ENCODE measurements at places on chromosomes 4 and X.
A peak's percentile ranks its signal among the peaks of the same experiment; 100 is the strongest.

DNA sequence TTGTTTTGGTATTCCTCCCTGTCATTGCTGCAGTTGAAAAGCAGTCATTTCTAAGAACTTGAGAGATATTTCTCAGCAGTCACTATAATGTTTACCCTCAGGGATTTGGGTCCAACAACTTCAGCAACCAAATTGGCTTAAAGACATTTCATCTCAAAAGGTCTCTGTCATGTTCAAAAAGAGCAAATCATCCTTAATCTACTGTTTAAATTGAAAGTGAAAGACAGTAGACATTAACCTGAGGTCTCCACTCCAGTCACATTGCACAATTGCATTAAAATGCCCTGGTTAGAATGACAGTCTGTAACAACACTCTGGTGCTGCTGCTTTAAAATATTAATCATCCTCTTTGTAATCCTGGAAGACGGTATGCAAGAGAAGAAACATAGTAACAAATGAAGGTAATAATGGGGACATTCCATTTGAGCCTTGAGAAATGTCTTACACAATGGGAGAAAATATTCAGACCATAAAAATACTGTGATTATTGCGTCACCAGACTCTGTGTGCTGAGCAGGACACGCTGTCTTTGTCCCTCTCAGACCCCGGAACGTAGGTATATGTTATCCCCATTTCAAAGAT, 90.2 kb upstream of the UNC5C start:
- no peak for DNase-seq

GRCh38 chr4:55358668-55359067, 12.6 kb downstream of the SRD5A3 start:
- DNase-seq: peak; percentile 83

- DNase-seq: no peak
These were observed 53.7 kb downstream of the TRIM2 start for GRCh38 chr4:153257991-153258390.

- peak; percentile 11 for DNase-seq
These were observed 25.9 kb downstream of the ZNF721 start for GRCh38 chr4:472881-473569.

DNA sequence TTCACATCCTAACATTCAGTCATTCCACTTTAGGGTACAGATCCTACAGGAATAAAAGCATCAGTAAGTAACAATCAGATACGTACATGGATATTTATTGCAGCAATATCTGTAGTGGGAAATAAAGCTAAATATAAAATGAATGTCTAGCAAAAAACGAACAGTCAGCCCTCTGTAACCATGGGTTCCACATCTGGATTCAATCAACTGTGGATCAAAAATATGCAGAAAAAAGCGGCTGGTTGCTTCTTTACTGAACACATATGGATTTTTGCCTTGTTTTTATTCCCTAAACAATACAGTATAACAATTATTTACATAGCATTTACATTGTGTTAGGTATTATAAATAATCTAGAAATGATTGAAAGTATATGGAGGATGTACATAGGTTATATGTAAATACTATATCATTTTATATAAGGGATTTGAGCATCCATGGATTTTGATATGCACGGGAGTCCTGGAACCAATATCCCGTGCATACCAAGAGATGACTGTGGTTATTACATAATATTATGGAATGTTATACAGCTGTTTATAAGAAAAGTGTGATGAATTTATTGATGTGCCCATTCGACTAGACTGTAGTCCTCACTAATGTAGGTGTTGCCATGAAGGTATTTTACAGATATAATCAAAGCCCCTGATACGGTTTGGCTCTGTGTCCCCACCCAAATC, 132.8 kb downstream of the ARHGEF9 start:
- peak; percentile 58 for DNase-seq

- DNase-seq: no peak
These were observed 156.4 kb upstream of the PCDH10 start for GRCh38 chr4:132992686-132993085.

- peak; percentile 55 for DNase-seq
These were observed 166.2 kb upstream of the FGF13 start for GRCh38 chrX:138877746-138878145.

DNA sequence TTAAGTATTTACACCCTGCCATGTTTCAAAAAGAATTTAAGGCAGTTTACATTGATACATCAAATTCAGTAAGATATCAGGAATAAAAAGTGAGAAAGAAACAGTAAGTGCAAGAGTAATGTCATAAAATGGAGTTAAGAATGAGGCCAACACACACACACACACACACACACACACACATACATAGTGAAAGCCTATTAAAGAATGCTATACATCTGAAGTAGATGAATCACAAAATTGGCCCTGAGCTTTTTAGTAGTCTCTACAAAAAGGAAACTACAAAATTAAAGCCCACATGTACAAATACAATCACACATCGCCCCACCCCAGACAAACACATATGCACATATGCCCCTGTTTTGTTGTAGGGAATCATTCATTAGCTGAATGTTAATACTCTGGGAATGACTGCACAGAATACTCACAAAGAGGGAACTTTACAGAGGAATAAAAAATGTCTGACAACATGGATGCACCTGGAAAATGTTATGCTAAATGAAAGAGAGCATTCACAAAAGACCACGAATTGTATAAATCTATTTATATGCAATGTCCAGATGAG, 428.8 kb downstream of the IL15 start:
- no peak for DNase-seq

- no peak for DNase-seq
These were observed 21.4 kb downstream of the CT47C1 start for GRCh38 chrX:119093991-119094735.

GRCh38 chr4:165297626-165298025, 29.8 kb upstream of the MSMO1 start:
- DNase-seq: no peak

- no peak for DNase-seq
These were observed 18.9 kb downstream of the C4orf50 start for GRCh38 chr4:5999356-5999755.

DNA sequence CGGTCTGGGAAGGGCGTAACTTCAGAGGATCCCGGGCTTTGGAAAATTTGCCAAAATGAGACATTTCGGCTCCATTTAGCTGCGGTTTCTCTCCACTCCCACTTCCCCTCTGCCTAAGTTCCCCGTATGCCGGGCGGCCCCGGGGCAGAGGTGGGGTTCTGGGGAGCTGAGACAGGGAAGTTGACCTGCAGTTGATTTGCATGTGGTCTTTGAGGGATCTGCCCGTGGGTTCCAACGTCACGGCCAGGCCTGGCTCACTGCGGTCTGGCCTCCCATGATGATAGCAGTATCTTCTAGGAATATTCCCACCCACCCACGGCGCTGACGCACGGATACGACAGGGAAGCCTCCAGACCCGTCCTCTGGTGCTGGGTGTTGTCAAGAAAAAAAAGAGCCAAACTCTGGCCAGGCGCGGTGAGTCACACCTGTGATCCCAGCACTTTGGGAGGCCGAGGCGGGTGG, 27.3 kb upstream of the CRLF2 start:
- no peak for DNase-seq

- DNase-seq: peak; percentile 76
These were observed 28.8 kb upstream of the SOWAHD start for GRCh38 chrX:119729408-119730201.

- DNase-seq: no peak
These were observed 127.8 kb downstream of the CRLF2 start for GRCh38 chrX:1084689-1085088.

GRCh38 chrX:1462596-1463251, 10.0 kb upstream of the ASMTL start:
- peak; percentile 79 for DNase-seq

DNA sequence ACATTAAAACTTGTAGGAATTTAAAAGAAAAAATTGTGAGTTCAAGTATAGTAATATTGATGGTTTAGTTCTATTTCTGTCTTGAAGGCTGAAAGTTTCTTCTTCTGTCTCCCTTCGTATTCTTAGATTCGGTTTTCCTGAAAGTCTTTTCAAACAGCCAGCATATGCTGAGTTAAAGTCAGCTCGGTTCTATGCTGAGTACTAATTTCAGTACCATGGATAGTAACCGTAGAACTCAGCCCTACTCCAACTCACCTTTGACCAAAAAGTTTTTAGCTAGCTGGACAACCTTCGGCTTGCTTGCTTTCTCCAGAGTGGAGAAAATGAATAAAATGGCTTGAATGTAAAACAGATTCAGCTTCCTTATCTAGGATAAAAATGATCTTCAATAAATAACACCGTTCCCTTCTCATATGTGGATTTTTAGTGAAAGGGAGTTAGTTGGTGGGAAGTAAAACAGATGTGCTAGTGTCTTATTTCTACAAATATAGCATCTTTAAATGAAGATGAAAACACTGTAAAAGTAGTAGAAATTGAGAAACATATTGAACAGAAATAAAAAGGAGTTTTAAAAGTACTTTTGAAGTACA, 5.2 kb downstream of the POU4F2 start:
- peak; percentile 40 for DNase-seq

- no peak for DNase-seq
These were observed 280.1 kb upstream of the PPARGC1A start for GRCh38 chr4:24169956-24170355.

DNA sequence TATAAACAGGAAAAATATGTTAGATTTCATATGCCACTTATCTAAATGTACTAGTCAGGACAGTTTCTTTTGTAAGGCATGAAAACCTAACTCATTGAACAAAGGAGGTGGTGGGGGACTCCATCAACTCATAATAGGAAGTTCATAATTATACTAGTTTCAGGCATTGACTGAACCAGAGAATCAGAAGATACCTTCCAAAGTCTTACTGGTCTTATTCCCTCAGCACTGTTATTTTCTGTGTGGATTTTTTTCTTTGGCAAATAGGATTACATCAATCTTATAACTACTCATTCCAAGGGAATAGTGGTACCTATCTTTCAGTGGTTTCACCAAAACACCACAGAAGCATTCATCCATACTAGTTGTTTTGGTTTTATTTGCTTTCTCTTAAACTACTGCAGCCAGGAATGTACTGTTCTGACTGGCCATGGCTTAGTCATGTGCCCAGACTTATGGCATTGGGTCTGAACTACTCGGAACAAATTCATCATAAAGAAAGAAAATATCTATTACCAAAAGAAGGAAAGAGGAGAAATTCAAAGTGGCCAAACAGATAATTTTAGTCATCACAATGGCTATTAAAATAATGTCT, 273.9 kb downstream of the ARAP2 start:
- no peak for DNase-seq

- no peak for DNase-seq
These were observed 207.1 kb downstream of the SOWAHB start for GRCh38 chr4:76690906-76691275.

- DNase-seq: no peak
These were observed 37.4 kb downstream of the PPP2R2C start for GRCh38 chr4:6435010-6435409.

GRCh38 chr4:59060002-59060846, 1950.0 kb upstream of the IGFBP7 start:
- DNase-seq: no peak

DNA sequence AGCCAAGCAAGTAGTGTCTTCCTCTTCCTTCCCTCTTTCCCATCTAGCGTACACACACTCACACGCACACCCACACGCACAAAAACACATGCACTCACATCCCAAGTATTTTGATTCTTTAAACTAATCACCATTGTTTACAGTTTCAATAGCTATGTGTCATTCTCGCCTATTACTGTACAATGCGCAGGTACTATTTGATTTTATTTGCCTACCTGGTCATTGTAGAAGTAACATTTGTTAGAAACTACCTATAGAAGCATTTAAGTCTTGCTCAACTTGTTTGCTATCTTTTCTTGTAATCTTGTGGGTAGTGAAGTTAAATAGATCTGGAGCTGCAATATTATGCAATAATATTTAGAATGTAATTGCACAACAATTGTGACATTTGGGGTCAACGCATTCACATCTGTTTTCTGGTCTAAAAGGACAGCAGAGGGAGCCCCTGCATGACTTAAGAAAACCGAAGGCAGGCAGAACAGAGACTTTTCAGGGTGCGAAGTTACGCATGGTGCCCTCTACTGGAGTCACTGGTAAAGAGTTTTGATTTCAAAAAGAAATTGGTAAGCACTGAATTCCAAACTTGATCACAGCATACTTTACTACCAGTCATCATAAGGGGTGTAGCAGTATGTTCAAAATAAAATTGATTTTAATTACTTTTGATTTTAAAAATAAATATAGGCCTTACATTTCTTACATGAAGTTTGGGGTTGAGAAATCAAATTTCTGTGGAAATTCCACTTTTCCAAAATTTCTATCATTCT, 503.3 kb upstream of the FAM241A start:
- DNase-seq: peak; percentile 94

DNA sequence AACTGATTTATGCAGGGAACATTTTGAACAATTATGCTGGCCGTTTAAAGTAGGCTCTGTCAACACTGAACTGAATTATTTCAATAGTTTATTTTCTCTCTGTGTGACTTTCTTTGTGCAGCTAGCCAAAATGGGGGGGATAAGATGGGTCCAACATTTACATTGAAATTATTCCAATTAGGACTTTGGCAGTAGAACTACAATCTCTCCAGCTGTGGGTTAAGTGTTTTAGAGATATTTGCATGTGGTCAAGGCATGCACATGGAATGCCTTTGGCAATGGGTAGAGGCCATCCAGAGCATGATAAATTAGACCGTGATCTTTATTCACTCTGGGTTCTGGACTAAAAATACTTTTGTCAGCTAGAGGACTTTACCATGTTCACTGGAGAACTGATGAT, 107.9 kb upstream of the ELOVL6 start:
- peak; percentile 40 for DNase-seq

DNA sequence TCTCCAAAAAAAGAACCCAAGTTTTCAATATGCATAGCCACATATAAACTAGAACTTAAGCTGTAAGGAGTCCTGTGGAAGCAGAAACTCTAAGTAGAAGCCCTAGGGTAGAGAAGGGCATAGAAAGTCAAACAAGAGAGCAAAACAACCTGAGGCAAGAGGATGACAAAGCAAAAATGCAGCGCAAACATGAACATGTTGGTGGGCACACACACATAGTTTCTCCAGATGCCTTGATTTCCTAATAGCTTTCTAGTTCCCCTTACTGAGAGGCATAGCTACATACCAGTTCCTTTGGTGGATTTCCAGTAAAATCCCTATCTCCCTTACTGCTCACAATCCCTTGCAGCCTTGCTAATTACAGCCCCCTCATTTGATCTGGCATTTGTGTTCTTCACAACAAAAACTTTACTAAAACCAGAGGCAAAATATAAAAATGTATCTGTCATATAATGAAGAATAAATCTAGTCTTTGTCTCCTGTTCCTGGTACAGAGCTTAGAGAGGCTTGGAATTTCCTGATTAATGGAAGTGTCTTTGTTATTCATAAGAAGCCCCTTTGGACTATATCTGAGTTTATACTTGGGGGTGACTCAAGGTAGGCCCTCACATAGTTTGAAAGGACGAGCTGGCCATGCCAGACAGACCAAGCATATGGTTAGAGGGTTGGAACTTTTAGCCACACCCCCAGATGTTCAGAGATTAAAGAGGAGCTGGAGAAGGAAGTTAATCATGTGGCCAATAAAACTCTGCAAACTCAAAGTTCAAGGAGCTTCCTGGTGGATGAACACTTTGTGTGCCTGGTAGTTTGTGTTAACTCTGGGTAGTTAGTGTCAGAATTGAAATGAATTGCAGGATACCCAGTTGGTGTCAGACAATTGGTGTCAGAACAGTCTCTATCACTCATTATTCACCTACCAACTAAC, 52.7 kb upstream of the ZCCHC13 start:
- peak; percentile 62 for DNase-seq

- peak; percentile 81 for DNase-seq
These were observed 1.9 kb downstream of the UBE2D3 start for GRCh38 chr4:102825261-102826091.
